ENCODE measurements at places on chromosomes 7 and 10.

DNA sequence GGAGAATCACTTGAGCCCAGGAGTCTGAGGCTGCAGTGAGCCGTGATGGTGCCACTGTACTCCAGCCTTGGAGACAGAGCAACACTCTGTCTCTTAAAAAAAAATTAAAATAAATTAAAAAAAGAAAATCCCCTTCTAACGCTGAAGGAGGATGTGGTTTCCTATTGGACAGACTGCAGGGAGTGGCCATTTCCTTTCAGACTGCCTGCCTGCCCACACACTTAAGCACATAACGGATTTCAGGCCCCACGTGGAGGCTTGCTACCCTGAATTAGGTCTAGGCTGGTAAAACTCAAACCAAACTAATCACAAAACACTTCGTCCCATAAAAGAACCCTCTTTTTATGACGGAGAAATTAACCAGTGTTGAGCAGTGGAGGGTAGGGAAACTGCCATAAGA lies 34.0 kb downstream of the GATA3 start:
- DNase-seq, result no peak

- DNase-seq, result no peak
Observed at GRCh38 chr7:66250711-66251110, 45.6 kb downstream of the TPST1 start.

DNA sequence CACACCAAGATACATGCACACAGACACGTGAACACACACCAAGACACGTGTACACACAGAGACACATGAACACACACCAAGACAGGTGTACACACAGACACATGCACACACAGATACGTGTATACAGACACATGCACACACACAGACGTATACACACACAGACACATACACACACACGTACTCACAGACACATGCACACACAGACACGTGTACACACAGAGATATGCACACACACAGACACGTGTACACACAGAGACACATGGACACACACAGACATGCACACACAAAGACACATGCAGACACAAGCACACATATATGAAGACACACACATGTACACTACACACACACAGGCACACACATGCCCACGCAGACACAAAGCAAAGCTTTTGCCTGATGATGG lies 134.6 kb downstream of the TCERG1L start:
- no peak for DNase-seq

GRCh38 chr7:102432442-102433218 lies 745 bp upstream of the ORAI2 start:
- DNase-seq, result peak; percentile 21

DNA sequence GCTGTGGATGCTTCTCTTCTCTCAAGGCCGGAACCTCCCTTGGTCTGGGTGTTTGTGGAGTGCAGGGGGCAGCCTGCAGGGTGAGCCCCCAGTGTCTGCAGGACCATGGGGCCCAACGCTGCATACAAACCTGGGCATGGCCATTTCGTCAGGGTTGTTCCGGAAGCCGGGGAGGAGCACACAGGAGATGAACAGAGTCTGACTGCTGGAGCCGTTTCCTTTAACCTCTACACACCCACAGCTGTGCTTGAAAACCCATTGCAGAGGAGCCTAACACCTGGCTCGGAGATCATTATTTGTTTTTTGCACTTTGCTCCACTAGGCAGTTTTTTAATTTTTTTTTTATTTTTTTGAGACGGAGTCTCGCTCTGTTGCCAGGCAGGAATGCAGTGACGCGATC lies 167.6 kb upstream of the INSYN2A start:
- DNase-seq, result no peak

- DNase-seq, result no peak
Observed at GRCh38 chr10:49534670-49535381, 4.1 kb downstream of the ERCC6 start.

- no peak for DNase-seq
Observed at GRCh38 chr10:129945941-129946760, 17.9 kb downstream of the EBF3 start.

DNA sequence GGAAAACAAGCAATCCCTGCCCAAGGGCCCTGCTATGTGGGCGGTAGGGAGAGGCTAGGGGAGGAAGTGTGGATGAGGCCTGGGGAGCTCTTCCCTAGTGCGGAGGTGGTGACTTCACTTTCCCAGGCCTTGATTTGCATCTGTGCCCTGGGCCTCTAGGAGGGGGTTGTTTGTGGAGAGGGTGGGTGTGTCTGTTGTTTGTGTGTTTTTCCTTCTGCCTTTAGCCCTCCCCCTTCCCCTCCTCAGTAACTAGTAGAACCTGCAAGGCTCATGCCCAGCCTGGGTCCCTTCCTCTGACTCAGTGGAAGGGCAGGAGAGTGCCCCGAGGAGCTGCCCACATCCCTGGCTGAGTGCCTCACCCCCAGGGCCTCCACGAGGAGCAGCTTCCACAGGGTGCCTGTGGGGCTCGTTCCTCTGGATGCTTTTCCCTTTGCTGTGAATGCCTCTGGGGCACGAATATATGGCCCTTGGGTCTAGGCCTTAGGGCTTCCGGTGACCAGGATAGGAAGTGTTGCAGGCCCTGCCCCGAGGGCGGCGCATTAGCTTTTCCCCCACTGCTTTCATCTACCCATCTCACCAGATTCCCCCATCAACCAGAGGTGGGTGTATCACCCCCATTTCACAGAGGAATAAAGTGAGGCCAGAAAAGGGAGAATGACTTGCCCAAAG lies 89.4 kb upstream of the DUSP5 start:
- no peak for DNase-seq

- DNase-seq, result no peak
Observed at GRCh38 chr10:86360657-86361056, 5.9 kb downstream of the GRID1 start.

DNA sequence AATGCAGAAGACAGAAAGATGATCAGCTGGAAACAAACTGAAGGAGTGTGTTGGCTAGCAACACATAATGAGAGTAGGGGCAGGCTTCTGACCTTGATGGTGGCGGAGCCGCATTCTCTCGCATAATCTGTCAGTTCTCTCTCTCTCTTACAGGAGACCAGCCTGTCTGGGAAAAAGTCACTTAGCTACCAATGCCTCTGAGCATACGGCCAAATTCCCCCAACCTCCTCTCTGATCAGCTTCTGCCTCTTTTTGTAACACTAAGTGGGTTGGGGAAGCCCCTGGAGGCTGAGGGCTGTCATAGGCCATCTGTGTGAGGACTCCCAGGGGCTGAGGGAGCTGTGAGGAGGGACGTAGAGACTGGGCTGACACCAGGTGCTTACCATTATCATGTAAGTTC lies 104.6 kb downstream of the HIPK2 start:
- DNase-seq, result no peak

DNA sequence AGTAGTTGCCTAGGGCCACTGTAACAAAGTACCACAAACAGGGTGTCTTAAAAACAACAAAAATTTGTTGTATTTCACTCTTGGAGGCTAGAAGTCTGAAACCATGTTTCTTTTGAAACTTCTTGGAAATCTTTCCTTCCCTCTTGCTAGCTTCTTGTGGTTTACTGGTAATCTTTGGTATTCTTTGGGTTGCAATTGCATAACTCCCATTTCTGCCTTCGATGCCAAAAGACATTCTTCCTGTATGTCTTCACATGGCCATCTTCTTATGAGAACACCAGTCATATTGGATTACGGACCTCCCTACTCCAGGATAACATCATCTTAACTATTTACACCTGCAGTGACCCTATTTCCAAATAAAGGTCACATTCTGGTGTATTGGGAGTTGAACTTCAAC lies 357.4 kb downstream of the PPP1R3A start:
- DNase-seq, result no peak

DNA sequence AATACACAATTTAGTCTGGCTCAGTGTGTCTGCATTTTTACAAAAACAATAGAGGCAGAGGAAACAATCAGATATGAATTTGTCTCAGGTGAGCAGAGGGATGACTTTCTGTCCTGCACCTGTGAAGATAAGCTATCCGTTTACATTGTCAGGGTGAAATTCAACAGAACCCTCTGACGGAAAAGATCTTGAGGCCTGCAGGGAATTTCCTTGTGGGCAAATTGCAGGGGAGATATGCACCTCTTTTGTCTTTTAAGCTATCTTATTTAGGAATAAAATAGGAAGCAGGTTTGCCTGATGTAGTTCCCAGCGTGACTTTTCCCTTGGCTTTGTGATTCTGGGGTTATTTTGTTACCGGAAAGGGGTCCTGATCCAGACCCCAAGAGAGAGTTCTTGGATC lies 325.1 kb downstream of the GALNT17 start:
- no peak for DNase-seq

- no peak for DNase-seq
Observed at GRCh38 chr10:60863796-60864195, 80.2 kb downstream of the RHOBTB1 start.

DNA sequence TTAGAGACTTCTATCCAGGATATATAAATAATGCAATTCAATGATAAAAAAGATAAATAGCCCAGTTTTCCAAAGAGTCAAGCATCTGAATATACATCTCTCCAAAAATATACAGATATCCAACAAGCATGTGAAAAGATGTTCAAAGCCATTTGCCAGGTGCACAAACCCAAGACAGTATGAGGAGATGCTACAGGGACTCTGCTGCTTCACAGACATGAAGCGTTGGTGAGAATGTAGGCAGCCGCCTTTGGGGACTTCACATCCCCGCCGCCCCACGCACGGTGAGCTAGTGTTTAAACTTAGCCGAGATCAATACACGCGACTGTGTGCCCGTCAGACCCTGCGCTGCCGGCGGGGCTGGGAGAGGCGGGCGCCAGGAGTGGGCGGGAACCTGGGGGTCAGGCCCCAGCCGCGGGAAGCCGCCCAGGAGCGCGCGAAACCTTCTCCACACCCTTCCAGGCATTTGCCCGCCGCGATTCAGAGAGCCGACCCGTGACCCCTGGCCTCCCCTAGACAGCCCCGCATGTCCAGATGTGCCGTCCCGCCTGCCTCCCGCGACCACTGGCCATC lies 927 bp upstream of the ALOX5 start:
- peak; percentile 5 for DNase-seq

DNA sequence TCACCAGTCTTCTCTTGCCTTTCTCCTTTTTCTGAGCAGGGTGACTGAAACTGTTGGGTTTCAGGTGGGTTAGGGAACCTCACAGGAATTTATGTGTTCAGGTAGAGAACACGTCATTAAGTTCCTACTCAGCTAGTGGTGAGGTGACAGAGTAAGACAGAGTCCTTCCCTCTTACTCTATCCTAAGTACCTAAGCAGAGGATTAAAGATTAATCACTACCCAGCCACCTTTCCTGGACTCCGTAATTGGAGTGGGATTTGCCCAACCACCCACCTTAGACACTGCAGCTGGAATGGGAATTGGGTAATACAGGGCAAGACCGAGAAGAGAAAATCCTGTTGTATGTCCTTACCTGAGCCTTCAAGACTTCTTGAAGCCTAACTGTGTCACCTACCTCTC lies 158.1 kb downstream of the LRRC4 start:
- DNase-seq, result no peak

DNA sequence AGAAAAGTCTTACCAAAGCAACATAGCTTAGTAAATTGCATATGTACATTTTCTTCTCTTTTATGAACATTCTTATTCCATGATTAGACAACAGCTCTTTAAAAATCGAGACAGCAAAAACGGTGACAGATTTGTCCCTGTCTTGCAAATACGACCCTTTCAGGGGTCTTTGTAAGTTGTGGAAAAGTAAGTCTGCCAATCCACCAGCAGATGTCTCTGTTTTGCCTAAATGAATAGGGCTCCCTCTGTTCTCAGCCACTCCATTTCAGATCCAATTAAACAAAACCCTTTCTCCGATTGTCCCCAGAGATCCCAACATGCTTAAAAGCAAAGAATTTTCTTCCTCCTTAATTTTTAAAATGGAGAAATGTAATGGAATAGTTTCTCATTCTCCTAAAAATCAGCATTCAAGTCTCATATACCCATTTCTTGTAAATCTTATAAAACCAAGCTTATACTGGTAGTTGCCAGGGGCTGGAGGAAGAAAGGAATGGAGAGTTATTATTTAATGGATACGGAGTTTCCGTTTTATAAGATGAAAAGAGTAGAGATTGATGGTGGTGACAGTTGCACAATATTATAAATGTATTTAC lies 61.0 kb upstream of the NFE2L3 start:
- peak; percentile 87 for DNase-seq

- DNase-seq, result no peak
Observed at GRCh38 chr10:15681076-15681475, 38.6 kb downstream of the ITGA8 start.

- no peak for DNase-seq
Observed at GRCh38 chr7:55052081-55052480, 33.3 kb downstream of the EGFR start.

DNA sequence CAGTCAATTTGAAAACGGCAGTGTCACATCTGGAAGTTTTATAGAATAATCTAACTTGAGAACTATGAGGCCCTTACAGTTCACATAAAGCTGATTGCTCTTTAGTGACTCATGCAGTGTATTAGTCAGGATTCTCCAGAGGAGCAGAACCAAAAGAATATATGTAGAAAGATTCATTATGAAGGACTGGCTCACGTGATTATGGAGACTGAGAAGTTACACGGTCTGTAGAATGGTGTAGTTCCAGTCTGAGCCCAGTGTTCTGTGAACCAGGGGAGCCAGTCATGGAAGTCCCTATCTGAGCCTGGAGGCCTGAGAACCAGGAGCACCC lies 21.5 kb downstream of the RBM33 start:
- DNase-seq, result no peak

DNA sequence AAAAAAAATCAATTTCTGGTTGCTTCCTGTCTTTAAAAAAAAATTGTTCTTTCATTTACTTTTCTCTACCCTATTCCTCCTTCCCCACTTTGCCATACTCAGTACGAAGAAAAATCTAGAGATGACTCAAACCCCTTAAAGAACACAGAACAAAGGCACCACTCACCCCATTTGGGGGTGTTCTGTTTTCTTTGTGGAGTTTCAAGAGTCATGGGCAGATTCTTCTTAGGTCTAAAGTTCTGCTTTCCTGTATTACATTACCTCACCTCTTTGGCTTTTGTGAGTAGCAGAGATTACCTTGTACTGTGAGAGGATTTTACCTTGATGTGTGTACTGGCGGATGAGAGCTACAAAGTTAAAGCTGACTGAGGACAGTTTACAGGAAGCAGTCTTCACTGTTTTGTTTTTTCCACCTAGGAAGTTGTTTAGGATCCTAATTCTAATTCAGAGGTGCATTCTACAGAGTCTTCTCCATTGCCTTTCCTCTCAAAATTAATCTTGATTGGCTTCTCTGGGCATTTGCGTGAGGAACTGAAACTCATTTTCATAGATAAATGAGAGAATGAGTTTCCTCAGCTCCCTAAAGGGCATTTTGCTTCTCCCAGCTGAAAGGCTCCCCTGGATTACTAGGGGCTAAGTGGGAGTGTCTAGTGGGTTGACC lies 20.7 kb downstream of the AVL9 start:
- no peak for DNase-seq

GRCh38 chr10:125868372-125868975 lies 12.6 kb downstream of the DHX32 start:
- DNase-seq, result peak; percentile 1

DNA sequence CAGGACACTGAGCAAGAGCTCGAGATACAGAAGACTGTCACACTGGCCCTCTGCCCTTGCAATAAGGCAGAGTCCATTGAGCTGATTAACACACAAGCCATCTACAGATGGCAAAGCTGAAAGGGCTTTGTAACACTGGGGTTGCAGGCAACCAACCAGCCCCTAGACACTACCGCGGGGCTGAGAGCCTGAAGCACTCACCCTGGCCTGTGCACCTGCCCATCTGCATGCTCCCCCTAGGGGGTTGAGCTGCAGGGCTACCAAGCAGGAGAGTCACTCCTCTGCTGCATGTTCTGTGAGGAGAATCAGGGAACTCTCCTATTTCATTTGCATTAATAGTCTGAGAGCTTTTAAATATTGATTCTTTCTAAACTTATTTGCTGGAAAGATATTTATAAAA lies 128.1 kb upstream of the VIPR2 start:
- no peak for DNase-seq

GRCh38 chr10:78559661-78560340 lies 509.0 kb upstream of the ZMIZ1 start:
- peak; percentile 88 for DNase-seq

GRCh38 chr10:69895759-69896158 lies 94.1 kb downstream of the COL13A1 start:
- DNase-seq, result no peak
